HepG2 (cell line): ENCODE measurements at places on chromosomes 5 and 9. TPM values are rescaled to one million over a fixed set of nuclear protein-coding genes. Genes with fewer than 3 reads are reported as not detected.

The DOLK gene
- polyA plus RNA-seq, result 15.4 and 19.2 TPM in 2 replicates

The SH3RF2 gene
- 2.6 and 2.8 TPM in 2 replicates for polyA plus RNA-seq

The GHR gene
- 0.07 TPM in 1 of 2 replicates, not detected in the other for polyA plus RNA-seq

The COL15A1 gene
- not detected in 2 replicates for polyA plus RNA-seq

The CCNO gene
- polyA plus RNA-seq, result not detected in 2 replicates

The CER1 gene
- polyA plus RNA-seq, result 0.17 and 0.18 TPM in 2 replicates

The RORB gene
- polyA plus RNA-seq, result not detected in 2 replicates

The ANKRD20A1 gene
- polyA plus RNA-seq, result not detected in 2 replicates

The SH3GLB2 gene
- 40.6 and 68.0 TPM in 2 replicates for polyA plus RNA-seq

The DPYSL3 gene
- polyA plus RNA-seq, result 0.03 and 0.08 TPM in 2 replicates

The FABP6 gene
- polyA plus RNA-seq, result 0.13 TPM in 1 of 2 replicates, not detected in the other

The GALNT12 gene
- polyA plus RNA-seq, result 0.04 TPM in 1 of 2 replicates, not detected in the other

The SPOCK1 gene
- polyA plus RNA-seq, result 0.08 and 0.29 TPM in 2 replicates

The ANKRD34B gene
- polyA plus RNA-seq, result 0.01 TPM in 1 of 2 replicates, not detected in the other

The PCDHGA5 gene
- 0.32 and 0.40 TPM in 2 replicates for polyA plus RNA-seq

The DBH gene
- not detected in 2 replicates for polyA plus RNA-seq

DNA sequence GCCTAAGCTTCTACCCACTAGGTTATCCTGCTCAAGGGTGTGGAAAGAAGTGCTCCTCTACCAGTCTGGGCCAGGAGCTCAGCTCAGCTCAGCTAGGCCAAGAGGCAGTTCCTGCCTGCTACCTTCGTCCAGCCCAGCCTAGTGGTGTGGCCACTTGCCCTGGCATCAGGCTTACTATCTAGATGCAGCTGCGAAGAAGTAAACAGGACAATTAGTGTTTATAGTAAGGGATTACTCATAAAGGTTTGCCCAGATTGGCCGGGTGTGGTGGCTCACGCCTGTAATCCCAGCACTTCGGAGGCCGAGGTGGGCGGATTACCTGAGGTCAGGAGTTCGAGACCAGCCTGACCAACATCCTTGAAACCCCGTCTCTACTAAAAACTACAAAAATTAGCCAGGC, 12.8 kb upstream of the SPATA24 start:
- no peak for DNase-seq

- DNase-seq, result no peak
Observed at GRCh38 chr5:120769312-120769872, 305.3 kb downstream of the PRR16 start.

DNA sequence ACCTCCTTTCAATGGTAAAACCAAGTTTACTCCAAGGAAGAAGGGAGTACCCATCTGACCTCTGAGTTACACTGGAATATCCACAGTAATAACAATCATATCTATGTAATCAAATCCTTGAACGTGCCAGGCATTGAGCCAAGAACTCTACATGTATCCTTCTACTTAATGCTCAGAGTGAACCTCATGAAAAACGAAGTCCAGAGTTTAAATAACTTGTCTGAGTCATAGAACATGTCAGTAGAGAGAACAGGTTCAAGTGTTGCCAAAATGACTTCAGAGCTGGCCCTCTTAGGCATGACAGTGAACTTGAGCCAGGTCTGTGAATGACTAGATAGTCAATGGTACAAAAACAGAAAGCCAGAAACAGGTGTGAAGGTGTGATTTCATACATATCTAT, 164.1 kb upstream of the ZNF618 start:
- DNase-seq, result no peak

GRCh38 chr5:43298443-43298842, 14.8 kb downstream of the HMGCS1 start:
- DNase-seq, result no peak

- no peak for DNase-seq
Observed at GRCh38 chr9:112446526-112446925, 40.1 kb upstream of the KIAA1958 start.

GRCh38 chr5:178895615-178896571, at the start of gene ZFP2:
Gene ZFP2 (plus strand): TSS chr5:178895913. CDS start chr5:178931314, 35,401 bp downstream.
- peak; percentile 19 for DNase-seq

- no peak for DNase-seq
Observed at GRCh38 chr9:113179839-113180238, 29.0 kb downstream of the SLC31A2 start.

GRCh38 chr9:126605792-126606482, 7.8 kb upstream of the LMX1B start:
- no peak for DNase-seq

DNA sequence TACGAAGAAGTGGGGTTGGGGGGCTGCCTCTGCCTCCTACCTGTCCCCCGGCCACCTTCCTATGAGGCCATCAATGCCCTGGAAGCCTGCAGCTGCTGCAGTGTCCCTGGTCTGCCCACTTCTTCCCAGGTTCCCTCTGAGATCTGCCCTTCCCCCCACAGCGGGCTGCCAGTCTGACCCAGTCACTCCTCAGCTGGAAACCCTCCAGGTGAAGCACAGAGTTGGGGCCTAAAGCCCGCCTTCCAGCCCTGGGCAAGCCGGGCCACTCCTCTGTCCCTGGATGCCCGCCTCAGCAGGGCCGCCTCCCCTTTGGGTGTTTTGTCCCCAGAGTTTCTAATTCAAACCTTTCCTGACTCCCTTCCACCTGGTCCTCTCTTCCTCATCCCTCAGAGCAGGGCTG, 137.0 kb downstream of the RXRA start:
- DNase-seq, result no peak

DNA sequence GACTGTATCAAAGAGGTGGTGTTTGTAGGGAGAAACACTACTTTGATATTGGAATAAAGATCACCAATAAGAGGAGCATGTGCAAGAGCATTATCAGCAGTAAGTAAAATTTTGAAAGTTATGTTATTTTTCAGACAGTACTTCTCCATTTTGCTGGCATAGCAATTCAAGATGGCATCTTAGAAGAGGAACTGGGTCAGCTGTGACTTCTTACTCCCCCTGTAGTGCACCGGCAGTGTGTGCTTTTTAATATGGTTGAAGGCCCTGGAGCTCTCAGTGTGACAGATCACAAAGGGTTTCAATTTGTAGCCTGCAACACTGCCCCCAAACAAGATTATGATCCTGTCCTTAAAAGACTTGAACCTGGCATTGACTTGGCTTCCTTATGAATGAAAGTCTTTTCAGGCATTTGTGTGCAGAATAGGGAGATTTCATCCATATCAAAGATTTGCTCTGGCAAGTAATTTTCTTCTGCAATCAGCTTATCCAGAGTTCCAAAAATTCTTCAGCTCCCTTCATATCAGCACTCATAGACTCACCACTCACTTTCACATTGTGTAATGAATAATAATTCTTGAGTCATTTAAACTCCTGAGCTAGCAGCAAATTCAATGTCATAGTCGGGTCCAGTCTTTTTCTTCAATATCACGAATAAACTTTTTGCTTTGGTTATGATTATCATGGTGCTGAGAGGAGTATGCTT, 105.7 kb upstream of the MAMDC2 start:
- DNase-seq, result no peak

DNA sequence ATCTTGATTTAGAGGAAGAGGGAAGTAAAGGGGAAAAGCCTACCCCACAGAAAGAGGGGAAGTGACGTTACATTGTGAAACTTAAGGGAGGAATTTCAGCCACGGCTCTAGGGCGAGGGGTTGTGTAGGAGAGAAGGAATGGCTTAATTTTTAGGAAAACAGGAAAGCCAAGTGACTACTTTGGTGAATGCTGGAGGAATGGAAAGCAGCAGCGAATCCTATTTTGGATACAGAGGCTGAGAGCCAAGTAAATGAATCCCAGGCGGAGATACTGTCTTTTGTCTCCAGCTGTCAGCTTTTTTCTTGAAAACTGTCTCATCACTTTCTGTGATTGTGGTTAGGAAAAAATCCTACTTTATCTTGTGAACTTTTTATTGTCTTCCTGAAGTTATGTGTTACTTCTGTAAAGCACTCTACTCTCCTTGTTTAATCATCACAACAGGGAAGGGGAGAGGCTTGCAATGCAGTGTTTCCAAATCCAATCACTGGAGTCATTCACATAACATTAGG, 188.4 kb downstream of the TSSK1B start:
- no peak for DNase-seq

- DNase-seq, result no peak
Observed at GRCh38 chr9:107842530-107842929, 353.0 kb upstream of the KLF4 start.

- DNase-seq, result peak; percentile 25
Observed at GRCh38 chr5:147391781-147392180, 118.1 kb downstream of the DPYSL3 start.

GRCh38 chr9:18194316-18194715, 279.6 kb upstream of the ADAMTSL1 start:
- no peak for DNase-seq

DNA sequence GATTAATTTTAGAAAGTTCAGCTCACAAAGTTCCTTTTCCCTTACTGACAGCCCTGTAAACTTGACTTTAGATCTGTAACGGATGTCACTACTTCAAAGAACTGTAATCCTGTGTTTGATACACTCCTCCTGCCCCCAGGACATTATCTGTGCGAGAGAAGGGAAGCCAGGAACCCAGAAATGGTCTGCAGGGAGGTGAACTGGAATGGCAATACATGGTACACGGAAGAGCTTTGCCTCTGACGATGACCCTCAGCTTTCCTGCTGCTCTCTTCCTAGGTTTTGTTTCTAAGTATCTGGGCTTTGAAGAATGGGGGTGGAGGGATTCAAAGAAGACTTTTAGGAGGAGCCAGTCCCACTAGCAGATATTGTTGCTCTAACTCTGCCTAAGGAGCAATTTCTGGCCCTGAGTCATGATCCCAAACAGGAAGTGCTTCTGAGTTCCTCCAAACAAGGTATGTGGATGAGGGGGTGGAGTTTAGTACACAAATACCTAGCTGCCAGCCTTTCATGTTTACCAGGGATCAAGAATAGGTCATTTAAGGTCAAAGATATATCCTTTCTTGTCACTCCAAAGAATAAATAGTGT, 43.4 kb upstream of the TMC1 start:
- DNase-seq, result peak; percentile 86

DNA sequence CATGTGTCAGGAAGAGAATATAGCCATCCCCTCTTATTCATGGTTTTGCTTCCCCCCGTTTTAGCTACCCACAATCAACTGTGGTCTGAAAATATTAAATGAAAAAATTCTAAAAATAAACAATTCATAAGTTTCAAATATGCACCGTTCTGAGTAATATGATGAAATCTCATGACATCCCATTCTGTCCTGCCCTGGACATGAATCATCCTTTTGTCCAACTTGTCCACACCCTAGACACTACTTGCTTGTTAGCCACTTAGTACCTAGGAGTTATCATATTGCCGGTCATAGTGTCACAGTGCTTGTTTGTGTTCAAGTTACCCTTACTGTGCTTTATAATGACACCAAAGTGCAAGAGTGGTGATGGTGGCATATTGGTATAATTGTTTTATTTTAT, 113.5 kb downstream of the CAAP1 start:
- peak; percentile 2 for DNase-seq

- no peak for DNase-seq
Observed at GRCh38 chr9:116312221-116312620, 158.6 kb downstream of the PAPPA start.

- no peak for DNase-seq
Observed at GRCh38 chr9:132008184-132008803, 71.4 kb downstream of the MED27 start.

DNA sequence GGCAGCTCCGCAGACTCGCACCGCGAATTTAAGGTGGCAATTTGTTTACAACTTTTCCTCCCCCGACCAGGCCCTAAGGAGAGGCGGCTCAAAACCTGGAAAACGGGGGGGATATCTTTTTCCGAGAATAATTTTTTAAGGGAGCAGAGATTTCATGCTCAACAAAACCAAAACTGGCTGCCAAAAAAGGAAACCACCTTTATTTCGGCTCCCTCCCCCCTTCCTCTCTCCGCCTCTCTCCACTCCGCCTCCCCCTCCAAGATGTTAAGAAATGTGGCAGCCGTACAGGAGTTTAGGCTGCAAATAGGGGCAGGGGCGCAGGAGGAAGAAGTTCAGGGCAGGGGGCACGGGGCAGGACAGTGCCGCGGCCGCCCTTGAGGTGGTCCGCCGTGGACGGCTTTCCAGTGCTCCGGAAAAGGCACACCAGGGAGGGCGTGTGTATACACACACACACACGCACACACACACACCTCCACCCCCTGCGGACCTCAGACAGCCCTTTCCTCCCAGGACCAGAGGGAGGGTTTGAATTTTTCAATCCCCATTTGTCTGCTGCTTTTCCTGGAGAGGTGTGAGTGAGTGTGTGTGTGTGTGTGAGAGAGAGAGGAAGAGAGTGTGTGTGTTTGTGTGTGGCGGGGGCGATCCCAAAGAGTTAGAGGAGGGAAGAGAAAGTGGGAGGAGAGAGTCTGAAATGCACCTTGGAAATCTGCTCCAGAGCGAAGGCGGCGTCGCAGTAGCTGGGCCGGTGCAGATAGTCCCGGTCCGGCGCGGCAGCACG, 9.1 kb downstream of the PTCH1 start:
- DNase-seq, result peak; percentile 39

DNA sequence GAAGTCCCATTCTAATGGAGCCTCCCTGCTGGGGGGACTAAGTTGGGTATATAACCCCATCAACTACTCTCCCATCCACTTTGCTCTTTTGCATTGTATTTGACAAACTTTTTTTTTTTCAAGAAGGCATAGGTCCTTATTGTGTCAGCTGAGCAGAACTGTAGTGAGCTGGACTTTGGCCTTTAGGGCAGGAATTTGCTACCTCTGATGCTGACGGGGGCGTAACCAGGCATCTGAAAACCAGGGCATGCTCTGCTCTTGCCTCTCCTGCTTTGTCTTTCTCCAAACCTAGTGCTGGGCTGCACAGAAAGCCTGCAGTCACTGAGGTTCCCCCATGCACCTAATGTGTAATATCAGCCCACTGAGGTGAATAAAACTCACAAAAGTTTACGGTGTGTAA, 49.0 kb downstream of the MSX2 start:
- DNase-seq, result no peak

- DNase-seq, result no peak
Observed at GRCh38 chr9:116090030-116090770, 63.4 kb upstream of the PAPPA start.

GRCh38 chr5:33315189-33315588, 125.6 kb upstream of the TARS1 start:
- no peak for DNase-seq

GRCh38 chr9:136238342-136238732, 7.3 kb downstream of the QSOX2 start:
- DNase-seq, result no peak

DNA sequence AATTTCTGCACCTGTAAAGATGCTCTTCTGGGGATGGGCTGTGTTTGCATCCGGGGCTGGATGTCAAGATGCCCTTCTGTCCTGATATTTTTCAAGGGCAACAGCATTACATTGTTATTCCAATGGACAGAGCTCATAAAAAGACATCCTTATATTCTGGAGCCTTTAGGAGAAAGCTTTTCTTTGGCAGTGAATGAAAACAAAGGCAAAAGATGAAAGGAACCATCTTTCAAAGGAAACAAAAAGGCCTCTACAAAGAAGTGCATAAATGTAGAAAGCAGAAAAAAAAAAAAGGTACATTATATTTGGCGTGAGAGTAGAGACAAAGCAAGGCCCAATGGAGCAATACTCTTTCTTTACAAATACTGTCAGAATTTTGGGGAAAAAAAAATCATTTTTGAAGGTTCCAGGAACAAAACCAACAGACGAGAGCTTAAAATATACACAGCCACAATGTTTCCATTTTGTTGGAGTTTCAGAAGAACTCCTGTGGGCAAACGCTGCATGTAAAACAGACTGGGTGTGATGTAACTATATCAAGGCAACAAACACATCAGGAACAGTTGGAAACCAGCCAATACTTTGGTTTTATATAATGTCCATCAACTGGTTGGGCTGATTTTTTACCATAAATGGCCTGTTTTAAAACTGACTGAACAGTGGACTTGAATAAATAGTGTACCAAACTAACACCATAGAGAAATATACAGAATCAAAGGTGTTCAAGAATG, 885.6 kb upstream of the DMAC1 start:
- no peak for DNase-seq
